ENCODE measurements at places on chromosomes 16 and 17.

DNA sequence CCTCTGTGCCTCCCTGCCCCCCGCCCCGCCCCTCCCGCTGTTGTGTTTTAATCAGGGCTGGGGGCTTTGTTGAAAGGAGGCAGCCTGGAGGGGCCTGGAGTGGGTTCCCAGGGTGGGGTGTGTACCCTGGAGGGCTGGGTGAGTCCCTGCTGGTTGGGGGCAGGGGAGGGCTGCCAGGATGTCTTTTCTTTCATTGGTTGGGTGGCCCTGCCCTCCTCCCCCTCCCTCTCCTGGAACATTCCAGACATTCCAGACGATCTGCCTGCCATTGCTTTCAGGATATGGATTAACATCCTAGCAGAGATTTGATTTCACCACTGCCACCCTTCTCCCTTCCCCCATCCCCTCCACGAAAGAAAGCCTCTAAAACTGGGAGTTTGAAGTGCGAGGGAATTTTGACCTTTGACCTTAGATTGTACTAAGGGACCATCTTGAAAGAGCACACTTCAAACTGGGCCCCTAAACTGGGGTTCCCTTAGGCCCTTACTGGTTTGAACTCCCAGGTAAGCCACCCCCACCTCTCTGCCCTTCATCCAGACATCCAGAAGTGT, 25.3 kb downstream of the IGF2BP1 start:
- no peak for DNase-seq

DNA sequence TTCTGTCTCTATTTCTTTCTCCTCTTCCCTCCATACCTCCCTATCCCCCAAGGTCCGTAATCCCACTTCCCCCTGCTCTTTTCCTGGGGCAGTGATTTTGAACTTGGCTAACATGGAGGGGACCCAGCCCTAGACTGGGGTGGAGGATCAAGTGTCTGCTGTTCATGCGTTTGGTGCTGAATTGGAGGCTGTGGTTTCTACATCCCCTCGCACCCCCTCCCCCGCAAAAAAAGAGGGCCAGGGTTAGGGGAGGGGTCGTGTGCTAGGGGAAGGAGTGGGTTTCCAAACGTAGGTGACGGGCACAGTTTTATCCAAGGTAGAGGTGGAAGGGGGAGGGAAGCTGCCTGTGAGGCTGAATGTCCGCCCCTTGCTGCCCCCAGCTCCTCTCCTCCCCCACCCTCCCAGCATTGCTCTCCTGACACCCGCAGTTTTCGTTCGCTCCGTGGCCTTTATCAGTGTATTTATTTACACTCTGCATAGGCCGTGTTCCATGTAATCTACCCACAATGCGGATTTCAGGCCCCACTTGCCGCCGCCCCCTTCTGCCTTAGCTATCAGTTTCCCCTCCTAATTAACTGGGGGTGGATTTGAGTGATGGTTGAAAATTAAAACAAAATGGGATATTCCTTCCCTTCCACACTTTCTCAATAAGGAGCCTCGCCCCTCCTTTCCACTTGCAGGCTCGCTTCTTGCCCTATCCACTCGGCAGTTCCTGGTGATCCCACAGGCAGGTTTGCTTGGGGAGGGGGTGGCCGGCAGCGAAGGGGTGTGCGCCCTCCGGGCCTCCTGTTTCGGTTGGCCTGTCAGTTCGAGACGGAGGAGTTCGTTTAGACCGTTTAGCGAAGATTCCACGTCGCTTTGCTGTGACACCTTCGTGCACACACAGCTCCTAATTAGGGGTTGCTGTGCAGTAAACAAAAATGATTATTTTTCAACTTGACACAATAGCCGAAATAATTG, 2.0 kb downstream of the GNAO1 start:
- no peak for DNase-seq

DNA sequence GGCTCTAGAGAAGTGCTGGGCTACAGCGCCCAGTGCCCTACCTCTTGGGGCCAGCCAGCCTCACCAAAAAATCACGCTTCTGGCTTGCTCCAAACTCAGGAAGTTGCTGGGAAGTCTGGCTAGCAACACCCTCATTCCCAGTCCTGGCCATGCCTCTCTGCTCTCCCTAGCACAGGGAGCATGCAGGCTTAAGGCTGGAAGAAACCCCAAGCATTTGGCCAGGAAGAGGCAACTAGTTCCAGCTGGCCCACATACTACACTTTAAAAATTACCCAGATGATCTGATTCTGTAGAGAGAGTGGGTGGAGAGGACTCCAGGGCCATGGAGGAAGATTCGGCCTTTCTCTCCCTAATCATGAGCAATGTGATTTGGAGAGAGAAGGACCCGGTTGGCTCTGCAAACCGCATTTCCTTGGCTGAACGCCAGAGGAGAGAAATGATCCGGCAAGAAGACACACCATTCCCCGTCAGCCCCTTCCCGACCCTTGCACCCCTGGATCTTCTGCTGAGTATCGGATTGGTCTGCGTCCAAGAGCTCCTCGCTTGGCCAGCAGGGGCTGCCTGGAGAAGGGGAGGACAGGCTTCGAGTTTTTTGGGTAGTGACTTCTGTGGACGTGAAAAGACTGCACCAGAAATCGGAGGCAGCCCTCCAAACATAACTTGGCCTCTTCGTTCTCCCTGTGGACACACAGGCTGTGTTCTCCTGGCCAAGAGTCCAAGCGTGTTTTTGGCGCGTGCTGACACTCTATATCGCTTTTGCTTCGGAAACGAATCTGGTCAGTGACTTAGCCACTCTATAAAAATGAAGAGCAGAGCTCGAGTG, 406.3 kb downstream of the WWOX start:
- DNase-seq = no peak

GRCh38 chr17:49694847-49695697, 12.7 kb downstream of the SLC35B1 start:
- DNase-seq = no peak

GRCh38 chr16:8751481-8752311, 45.7 kb downstream of the TMEM186 start:
- no peak for DNase-seq

DNA sequence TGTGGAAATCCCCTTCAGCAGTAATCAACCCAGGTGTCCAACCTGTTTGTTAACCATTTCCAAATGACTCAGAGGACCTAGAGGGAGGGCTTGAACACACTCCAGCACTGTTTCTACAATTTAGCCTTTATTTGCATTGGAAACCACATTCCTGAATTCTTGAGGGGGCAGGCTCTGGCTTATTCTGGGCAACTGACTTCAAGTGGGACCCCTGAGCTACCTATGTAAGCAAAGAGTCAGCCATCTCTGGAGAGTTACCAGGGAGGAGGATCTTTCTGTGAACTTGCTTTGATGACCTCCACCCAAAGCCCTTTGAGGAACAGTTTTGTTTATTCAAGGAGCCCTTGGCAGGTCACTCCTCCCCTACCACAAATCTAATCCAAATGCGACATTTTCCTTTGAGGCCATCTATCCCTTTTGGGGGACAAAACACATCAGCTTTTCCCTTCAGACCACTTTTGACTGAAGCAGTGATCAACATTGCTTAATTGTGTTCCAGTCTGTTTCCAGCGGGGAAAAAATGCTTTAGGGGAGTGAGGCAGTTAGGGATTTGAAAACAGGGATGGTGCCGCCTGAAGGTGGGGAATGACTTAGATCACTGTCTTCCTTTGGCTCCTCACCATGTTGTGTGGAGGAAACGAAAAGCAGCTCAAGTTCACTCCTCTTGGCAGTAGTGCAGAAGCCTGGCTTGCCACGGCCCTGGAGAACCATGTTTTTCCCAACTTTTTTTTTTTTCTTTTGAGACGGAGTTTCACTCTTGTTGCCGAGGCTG, 46.2 kb downstream of the TUBD1 start:
- peak; percentile 78 for DNase-seq

GRCh38 chr17:51516924-51517323, 256.6 kb downstream of the UTP18 start:
- no peak for DNase-seq

- no peak for DNase-seq
Observed at GRCh38 chr16:82672676-82673075, 45.9 kb downstream of the CDH13 start.

DNA sequence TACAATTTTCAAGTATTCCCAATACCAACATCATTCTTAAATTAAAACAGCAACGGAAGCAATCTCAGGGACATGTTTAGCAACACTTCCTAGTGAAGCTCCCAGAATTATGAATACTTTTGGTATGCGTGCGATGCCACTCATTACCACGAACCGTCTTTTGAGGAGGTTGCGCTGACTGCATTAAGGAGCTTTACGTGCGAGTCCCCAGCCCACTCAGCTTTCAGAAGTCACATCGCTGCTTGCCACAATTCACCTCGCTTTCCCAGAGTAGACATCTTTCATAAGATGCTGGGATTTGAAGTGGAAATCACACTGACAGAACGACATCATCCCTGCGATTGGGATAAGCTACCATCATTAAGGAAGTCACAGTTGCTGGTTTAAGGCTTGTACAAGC, 441.6 kb upstream of the HSBP1 start:
- DNase-seq = no peak

DNA sequence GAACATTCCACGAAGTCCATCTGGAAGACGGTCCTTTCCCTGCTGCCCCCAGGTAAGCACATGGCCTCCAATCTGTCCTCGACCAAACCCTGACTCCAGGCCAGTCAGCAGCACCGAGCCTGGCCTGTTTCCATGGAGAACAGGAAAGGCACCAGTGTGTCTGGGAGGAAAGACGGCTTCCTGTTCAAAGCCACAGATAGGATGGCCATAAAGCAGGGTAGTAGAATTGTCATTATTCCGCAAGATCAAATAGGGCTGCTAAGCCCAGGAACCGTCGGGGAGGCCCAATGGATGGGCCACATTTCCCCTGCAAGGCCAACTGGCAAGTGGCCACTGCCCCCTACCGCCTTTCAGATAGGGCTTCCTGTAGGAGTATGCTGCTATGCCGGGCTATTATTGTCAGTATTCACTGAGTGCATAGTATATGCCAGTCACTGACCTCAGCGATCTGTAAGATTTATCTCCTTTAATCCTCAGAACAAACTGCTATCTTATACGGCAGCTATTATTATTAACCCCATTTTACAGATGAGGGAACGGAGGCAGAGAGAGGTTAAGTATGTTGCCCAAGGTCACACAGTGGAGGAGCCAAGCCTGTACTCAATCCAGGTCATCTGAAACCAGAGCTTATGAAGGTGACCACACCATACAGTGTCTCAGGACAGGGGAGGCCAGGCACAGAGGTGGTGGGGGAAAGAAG, 23.0 kb upstream of the PLCG2 start:
- DNase-seq = no peak

GRCh38 chr16:64507240-64508024, 614.4 kb downstream of the CDH11 start:
- no peak for DNase-seq

- DNase-seq = no peak
Observed at GRCh38 chr17:49748223-49748622, 15.7 kb downstream of the FAM117A start.

GRCh38 chr17:40113907-40114245, 7.9 kb upstream of the MSL1 start:
- no peak for DNase-seq

DNA sequence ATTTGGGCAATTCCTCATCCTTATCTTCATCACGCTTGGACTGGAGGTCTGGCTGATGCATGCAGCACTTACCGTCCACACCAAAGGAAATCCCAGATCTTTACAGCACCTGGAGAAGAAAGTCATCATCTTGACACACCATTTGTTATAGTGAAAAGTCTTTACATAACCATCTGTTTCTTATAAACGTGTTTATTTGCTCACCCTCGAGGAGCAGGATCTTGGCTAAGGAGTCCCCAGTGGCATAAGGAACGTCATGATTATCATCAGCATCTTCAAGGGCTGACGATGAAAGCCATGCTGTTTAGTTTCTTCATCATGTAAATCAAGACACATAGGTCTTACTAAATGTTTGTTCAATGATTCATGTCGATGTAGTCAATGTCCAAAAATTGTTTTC, 248.8 kb upstream of the ELAC2 start:
- DNase-seq = no peak

DNA sequence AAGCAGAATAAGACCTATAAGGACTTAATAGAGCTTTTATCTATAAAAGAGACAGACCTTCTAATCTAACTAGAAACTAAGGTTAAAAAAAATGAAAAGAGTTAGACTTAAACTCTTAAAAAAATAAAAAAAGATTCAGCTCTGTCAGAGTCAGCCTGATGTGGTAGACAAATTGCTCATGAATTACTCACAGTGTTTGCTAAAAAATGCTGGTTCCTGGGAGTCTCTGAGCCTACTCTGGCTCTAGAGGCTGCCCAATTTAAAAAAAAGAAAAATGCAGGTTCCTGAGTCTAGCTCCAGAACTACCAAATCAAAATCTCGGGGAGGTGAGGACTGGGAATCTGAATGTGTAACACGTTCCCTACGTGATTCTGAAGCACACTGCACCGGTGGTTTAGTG, 18.1 kb downstream of the SOST start:
- DNase-seq = no peak

DNA sequence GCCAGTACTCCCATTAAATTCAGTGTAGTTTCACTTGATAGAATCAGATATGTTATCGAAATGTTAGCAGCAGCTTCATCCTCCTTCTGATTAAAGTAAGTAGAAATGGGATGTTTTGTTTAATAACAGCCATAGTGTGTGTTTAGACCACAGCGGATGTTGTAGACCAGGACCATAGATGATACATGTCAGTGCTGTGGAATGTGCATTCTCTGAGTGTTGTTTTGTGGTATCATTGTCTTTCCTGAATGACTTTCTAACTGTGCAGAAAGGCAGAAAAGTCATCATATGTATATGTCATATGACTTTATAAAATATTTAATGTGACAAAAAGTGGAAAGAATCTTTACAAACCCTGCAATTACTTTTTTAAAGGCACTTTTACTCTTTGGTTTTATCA, 55.6 kb downstream of the CYLD start:
- DNase-seq = no peak

DNA sequence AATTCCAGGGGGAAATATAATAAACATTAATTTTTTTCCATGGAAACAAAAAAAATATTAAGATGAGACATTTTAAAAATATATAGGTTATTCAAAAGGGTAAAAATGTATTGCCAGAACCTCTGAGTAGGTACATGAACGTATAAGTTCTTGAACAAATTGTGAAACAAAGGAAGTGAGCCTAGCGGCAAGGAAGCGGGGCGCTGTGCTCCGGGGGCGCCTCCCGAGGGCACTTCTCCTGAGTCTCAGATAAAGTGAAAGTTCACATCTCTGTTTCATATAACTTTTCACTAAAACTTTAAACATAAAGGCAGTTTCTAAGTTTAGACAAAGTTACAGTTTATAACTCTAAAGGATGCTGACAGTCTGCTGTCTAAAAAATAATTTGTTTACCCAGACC, 52.3 kb downstream of the TNRC6C start:
- DNase-seq = no peak
